Karpas-422 (cell line): ENCODE measurements at places on chromosomes 5 and 9. TPM values are rescaled to one million over a fixed set of nuclear protein-coding genes. Genes with fewer than 3 reads are reported as not detected.

The SCGB3A2 gene
- not detected in 2 replicates for total RNA-seq

The CKS2 gene
- 150 and 319 TPM in 2 replicates for total RNA-seq

The IL12B gene
- not detected in 2 replicates for total RNA-seq

The PDE4D gene
- total RNA-seq = 36.0 and 61.2 TPM in 2 replicates

The PRLR gene
- not detected in 2 replicates for total RNA-seq
